ENCODE measurements at places on chromosomes 12 and 14.

- no peak for DNase-seq
These were observed 54.9 kb upstream of the OVCH1 start for GRCh38 chr12:29552324-29552927.

DNA sequence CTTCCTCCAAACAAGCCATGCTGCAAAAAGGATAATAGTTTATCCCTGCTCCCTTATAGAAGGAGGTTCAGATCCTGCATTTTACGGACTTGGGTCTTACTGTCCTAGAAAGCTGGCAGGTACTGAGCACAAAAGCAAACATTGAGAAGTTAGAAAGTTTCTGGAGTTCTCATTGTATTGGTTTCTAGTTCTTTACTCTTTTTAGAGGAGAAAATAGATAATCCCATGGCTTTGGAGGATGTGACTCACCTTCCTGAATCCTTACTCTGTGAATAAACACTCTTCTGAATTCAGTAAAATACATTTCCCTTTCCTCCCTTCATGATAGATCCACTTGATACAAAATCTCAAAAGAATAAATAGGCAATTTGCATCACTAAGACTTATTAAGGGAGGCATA, 188.9 kb downstream of the NPAS3 start:
- DNase-seq = no peak

DNA sequence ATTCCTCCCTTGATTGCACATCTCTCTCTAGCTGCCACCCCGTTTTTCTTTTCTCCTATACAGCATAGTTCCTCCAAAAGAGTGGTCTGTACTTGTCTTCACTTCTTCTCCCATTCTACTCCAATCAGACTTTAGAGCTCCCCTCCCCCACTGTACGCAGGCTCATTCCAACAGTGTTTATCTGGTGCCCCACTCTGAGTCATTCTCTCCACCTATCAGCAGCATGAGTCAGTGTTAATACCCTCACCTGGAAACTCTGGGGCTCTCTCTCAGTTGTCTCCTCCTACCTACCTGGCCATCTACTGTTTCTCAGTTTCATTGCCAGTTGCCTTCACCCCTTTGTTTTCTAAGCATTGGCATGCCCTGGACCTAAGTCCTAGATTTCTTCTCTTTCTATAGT, 175.1 kb upstream of the ARHGAP5 start:
- no peak for DNase-seq

DNA sequence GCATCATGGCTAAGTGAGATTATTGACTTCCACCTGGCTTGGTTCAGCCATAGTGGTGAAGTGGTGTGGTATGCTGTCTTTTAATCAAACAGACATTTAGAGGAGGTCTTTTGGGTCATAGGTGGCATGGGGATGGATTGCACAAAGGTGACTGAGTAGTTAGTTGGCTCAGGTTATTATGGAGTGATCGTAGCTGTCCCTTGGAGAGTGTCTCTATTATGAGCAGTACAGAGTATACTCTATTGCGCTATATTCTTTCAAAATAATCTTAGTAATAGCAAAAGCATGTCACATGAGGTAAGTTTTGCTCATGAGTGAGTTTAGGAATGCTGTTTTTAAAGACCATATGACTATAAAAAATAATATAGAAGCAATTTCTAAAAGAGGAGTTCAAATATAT, 60.4 kb downstream of the RASSF8 start:
- no peak for DNase-seq

DNA sequence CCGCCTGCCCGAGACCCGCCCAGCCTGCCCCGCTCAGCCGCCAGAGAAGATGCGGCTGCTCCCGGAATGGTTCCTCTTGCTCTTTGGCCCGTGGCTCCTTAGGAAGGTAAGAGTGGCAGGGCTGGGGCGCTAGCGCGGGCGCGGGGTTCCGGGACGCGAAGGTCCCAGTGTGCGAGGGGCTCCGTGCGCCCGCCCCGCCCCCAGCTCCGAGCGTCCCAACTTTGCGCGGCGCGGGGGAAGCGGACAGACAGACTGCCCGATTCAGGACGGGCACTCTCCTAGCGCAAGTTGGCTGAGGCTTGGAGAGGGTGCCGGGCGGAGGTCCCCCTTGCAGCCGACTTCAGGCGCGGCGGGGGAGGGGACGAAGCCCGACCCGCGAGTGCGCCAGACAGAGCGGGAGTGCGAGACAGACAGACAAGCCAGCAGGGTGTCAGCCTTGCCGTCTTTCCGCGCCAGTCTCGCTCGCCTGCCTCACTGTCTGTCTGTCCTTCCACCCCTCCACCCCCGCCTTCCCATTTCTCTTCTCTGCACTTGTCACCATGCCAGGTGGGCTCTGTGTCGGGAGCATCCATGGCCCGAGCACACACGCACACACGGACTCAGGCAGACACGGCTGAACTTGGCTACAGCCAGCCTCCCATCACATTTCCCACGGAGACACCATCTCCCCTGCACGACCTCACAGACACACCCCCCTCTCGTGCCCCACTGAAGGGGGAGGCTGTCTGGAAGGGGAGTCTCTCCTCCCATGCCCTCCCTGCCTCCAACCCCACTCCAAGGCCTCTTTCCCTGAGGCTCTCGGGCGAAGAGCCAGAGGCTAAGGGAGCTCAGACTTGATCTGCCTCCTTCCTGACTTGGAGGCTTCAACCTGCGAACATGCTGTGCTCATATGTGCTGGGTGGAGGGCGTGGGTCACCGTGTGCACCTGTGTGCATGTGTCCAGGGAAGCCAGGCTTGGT, 606 bp downstream of the NXPH4 start:
- DNase-seq = no peak

DNA sequence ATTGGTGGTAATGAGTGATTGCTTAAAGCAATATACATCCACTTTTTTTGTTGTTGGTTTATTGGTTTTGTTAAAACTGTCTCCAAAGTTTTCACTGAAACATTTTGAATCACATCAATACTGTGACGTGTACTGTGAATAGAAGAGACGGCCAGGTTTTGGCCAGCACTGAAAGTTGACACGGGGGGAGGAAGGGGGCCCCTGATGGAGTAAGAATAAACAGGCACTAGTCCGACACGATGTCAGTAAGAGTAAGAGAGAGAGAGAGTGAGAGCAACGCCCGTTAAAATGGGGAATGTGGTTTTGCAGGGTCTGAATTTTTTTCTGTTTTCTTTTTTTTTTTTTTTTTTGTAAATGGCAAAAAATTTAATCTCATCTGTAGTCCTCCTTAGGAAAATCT, 14.7 kb downstream of the PEBP1 start:
- no peak for DNase-seq

DNA sequence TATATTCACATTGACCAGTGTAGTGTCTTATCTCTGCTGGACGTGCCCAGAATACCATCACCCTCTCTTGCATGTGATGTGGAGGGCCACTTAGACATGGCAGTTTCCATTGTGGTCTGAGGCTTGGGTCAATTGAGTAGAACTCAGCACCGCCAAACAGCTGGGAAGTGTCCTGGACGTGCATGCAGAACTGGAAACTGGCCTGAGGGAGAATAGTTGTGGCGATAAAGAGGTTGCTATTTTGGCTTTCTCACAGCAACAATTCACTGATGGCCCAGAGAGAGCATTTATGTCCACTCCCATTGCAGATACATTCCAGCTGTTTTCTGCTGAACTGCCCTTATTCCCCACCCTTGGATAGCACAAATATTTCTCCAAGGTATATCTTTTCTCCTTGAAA, 210.1 kb upstream of the DAAM1 start:
- DNase-seq = no peak

DNA sequence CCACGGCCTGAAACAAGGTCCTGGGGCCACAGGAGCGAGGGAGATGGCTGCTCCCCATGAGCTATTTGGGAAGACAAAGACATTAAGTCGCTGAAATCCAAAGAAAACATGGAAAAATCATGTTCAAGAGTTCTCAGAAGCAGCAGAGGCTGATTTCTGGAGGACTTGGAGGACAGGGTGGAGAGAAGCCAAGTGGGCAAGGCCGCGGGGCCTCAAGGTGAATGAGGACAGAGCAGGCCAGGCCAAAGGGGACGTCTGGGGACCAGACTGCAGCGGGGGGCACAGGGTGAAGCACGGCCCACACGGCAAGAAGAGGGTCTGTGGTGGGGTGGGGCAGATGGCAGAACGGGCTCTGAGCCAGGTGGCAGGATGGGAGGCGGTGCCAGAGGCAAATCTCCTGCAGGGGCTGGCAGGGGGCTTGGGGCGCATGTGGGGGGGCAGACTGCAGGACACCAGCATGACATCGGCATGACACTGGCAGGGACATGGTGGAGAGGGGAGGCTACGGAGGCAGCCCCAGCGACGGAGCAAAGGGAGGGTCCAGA, 48.9 kb downstream of the RNF34 start:
- DNase-seq = no peak

- no peak for DNase-seq
These were observed 69.0 kb upstream of the GPHB5 start for GRCh38 chr14:63387711-63388110.

DNA sequence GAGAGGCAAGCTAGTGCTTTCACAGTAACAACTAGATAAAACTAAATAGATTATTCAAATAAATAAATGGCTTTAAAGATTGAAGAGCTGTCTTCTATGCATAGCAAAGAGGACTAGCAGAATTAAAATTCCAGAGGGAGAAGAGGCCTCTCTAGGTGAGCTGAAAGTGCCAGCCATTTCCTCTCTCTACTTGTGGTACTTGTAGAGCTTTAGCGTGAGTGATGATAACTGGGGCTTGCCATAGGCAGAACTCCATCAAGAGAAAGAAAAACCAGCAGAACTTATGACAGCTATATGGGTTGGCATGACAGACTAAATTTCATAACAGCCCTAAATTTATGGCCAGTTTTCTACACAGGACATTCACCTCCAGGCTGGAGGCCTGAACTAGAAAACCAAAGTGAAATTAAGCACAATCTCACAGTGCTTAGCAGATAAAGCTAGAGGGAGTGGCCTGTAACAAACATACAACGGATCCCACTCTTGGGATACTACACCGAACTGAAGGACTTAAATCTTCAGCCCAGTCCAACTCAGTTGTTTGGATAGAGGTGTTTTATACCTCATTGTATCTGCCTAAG, 11.0 kb downstream of the SPTLC2 start:
- DNase-seq = no peak

GRCh38 chr14:51609955-51610283, 41.8 kb upstream of the FRMD6 start:
- no peak for DNase-seq

GRCh38 chr12:110860833-110861296, 14.1 kb downstream of the CCDC63 start:
- DNase-seq = no peak

GRCh38 chr14:99570544-99571302, 33.3 kb downstream of the CCDC85C start:
- DNase-seq = no peak

DNA sequence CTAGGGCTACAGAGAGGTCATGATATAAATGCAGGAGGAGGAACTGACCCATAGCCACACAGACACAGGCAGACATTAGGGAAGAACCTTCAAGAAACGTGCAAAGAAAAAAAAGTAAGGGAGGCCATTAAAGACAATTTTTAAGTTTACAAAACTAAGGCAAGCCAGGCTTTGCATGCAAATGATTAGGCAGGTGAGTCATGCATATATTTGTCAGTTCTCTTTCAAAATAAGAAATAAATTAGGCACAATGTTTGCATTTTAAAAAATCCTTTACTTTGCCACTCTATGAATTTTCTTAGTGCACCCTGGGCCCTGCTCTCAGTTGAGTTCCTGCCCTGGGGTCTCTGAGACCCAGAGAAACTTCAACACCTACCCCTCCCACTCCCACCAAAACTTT, 75.0 kb downstream of the PRMT8 start:
- DNase-seq = no peak

Measured in brain pericyte (primary cell).